Myocyte (in vitro differentiated cells): ENCODE measurements at places on chromosomes 3 and 15. TPM values are rescaled to one million over a fixed set of nuclear protein-coding genes. Genes with fewer than 3 reads are reported as not detected.

DNA sequence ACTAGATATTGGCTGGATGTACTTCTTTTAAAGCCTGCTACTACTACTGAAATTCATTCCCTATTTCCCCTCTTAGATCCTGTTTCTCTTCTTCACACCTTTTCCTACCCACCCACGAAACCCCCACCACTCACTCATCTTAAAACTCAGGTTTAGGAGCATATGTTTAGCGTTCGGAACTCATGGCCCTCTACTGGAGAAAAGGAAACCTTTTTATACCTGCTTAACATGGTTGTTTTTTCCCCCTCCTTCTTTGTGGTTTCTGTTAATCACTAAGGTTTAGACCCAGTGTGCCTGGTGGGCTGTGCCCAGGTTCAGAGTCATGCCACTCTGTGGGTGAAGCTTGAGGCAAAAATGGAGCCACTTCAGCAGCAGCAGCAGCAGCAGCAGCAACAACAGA lies 2.6 kb downstream of the ARID3B start:
- no peak for DNase-seq

GRCh38 chr3:15998911-15999310 lies 175.6 kb upstream of the GALNT15 start:
- DNase-seq, result no peak

- no peak for DNase-seq
Measured at GRCh38 chr3:100425316-100425715, 24.0 kb downstream of the LNP1 start.

- DNase-seq, result no peak
Measured at GRCh38 chr3:123685780-123686179, 100.9 kb upstream of the HACD2 start.

GRCh38 chr15:77904436-77904821 lies 173.1 kb downstream of the TBC1D2B start:
- DNase-seq, result no peak

DNA sequence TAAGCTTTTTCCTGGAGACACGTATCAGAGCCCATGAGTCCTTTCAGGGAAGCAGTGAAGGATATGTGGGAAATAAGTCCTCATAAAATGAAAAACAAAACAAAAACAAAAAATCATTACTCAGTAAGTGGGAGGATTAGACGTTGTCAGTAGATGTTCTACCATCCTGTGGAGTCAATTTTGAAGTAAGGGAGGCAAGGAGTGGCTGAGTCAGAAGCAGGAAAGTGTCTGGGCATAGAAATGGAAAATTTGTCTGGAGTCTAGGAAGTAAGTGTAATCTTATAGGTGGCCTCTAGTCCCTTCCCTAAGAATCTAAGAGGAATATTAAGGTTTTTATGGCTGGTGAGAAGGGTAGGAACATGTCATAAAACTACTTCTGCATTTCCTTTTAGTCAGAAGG lies 339.8 kb upstream of the SEMA6D start:
- no peak for DNase-seq

GRCh38 chr15:41727143-41727542 lies 47.1 kb upstream of the MAPKBP1 start:
- DNase-seq, result peak; percentile 3

- peak; percentile 41 for DNase-seq
Measured at GRCh38 chr3:123246866-123247265, 45.1 kb downstream of the SEC22A start.

DNA sequence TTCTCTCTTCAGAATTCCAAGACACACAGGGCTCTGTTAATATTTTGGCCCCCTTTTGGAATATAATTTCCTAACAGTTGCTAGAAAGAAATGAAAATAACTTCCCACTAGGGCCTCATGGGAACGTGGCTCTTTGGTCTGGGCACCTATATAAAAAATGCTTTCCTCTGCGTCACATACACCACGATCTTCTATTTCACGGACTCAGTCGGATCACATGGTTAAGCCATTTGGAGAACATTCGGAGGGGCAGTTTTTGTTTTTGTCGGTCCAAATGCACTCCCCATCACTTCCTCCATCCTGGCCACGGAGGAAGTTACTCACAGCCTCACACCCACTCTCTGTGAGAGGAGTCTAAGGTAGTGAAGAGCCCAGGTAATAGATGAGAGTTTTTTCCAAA lies 21.0 kb downstream of the TMEM44 start:
- DNase-seq, result no peak

GRCh38 chr3:153084431-153084830 lies 77.6 kb upstream of the RAP2B start:
- DNase-seq, result no peak

DNA sequence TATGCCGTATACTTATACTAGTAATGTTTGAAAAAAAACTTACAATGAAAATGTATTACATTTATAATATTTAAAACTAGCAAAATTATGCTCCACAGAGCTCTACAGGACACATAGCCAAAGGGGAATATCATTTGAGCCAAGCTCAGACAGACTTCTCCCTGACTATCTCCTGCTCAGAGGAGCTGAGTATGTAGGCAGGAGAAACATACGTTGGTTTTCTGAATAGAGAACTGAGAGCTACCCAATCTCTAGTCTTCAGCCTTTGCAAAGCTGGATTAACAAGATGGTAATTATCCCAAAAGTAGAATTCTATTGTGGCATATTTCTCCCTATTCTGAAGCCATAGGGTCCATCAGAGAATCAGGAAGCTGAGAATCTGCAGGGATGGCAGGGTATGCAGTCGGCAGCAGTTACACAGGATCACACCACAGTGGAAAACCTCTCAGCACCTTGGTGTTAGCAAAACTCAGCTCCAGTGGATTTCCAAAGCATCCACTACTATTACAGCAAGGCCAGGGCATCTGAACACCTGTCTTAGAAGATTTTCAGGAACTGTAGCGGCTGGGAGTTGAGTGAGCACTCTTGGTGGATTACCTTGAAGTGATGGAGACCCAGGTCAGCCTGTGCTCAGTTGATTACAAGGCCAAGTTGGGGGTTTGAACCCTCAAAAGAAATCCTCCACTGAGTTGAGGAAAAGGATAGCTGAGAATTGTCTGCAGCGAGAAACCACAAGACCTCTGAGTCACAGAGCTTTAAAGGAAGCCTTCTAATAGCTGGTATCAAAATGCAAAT lies 30.1 kb downstream of the GPR15 start:
- DNase-seq, result no peak

GRCh38 chr3:45753095-45753494 lies 43.2 kb downstream of the SLC6A20 start:
- DNase-seq, result peak; percentile 5

DNA sequence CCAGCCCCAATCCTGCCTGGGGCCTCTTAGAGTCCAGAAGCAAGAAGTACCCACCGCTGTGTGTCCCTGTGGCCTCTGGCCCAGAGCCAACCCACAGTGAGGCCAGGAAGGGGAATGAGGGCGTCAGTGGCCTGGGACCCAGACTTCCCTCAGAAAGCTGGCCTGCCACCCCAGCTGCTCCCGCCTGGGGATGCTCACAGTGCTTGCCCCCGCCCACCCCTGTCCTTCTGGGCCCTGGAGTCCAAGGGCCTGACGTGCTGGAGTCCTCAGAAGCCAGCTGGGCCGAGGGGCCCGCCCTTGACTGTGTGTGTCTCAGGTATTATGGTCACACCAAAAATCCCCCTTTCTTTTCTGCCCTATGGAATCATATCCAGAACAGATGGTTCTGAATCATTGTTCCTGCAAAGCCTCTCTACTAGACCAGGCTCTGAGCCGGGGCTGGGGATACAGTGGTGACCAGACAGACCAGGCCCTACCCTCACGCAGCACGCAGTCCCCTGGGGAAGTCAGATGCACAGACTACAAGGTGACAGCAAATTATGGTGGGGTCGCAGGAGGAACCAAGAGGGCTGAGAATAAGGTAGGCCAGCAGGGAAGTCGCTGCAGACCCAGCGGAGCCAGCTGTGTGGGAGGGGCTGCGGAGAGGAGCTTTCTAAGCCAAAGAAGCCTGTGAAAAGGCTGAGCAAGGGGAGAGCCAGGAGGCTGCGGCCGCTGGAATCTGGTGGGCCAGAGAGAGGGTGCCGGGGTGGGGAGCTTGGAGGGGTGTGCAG lies 99.1 kb downstream of the VGLL4 start:
- peak; percentile 94 for DNase-seq

GRCh38 chr3:136075218-136075808 lies 109.8 kb downstream of the PPP2R3A start:
- DNase-seq, result peak; percentile 86

- no peak for DNase-seq
Measured at GRCh38 chr3:48739617-48739954, 22.6 kb upstream of the IP6K2 start.

GRCh38 chr15:39052323-39052705 lies 487.7 kb upstream of the RASGRP1 start:
- DNase-seq, result no peak

GRCh38 chr3:69178082-69178481 lies 55.7 kb upstream of the LMOD3 start:
- DNase-seq, result no peak

CHL1 gene
- under 0.01 TPM in 1 of 2 replicates, not detected in the other for total RNA-seq

AHSG gene
- total RNA-seq, result not detected in 2 replicates

CHRNB4 gene
- total RNA-seq, result not detected in 2 replicates

ZNF774 gene
- 3.4 TPM in 2 replicates for total RNA-seq

HMG20A gene
- 36.6 and 49.9 TPM in 2 replicates for total RNA-seq

C3orf49 gene
- not detected in 2 replicates for total RNA-seq

TRIM42 gene
- not detected in 2 replicates for total RNA-seq
